ENCODE measurements at places on chromosomes 5 and 9. TPM values are rescaled to one million over a fixed set of nuclear protein-coding genes. Genes with fewer than 3 reads are reported as not detected.

DNA sequence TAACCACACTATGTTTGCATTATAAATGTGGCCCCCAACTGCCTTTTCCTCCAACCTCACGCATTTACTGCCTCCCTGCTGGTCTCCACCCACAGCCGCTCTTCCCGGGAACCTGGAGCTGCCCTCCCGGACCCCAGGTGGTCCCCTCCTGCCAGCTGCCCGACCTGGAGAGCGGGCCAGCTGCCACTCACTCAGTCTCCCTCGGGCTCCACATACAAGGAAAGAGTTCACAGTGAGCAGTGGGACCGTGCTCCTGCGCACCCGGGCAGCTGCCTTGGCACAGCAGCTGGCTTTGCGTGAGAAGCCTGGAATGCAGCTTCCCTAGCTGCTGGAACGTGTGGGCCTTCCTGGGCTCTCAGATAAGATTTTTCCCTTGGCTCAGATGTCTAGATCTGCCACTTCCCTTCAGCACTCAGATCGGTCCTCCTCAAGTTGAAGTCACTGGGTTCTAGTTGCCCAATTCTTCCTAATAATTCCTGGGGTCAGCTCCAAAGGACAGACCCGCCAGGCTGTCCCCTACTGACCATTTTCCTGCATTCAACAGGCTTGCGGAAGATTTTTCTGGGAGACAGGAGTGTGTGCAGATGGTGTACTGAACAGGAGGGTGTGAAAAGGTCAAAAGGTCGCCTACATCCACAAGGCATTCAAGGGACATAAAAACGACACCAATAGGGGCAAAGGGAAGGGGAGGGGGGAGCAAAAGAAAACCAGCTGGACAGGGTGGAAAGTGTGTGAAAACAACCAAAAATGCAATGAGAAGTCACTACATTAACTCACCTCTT is 69.1 kb downstream of the MYO10 start:
- H3K4me3 ChIP-seq: no peak overlapping the region
- DNase-seq: no peak
- H3K27me3 ChIP-seq: no peaks in the 10 kb centered on the region

DNA sequence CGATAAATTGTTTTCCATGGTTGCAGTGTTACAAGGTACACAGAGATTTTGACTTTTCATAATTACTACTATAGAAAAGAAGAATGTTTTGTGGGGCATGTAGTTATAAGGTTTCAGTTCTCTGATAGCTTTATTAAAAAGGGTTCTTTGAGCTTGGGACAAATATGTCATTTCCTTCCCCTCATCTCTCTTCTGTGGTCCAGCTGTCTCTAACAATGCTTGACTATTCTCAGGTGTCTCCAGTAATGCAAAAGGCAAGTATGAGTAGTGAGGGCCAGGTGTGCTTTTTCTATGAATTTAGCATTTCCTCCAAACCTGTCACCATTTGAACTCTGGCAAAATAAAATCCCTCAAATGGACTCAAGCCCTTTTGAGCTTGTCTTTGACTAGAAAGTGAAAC is 84.3 kb downstream of the SLF1 start:
- H3K27me3 ChIP-seq: no peaks in the 10 kb centered on the region
- H3K27ac ChIP-seq: no peak overlapping the region
- H3K4me3 ChIP-seq: no peak overlapping the region
- no peak for DNase-seq
- no peaks in the 10 kb centered on the region for H3K36me3 ChIP-seq

- DNase-seq: no peak
- no peaks in the 10 kb centered on the region for H3K27me3 ChIP-seq
- no peak overlapping the region for H3K4me3 ChIP-seq
Observed at GRCh38 chr5:54009828-54010227, 300.5 kb downstream of the ARL15 start.

DNA sequence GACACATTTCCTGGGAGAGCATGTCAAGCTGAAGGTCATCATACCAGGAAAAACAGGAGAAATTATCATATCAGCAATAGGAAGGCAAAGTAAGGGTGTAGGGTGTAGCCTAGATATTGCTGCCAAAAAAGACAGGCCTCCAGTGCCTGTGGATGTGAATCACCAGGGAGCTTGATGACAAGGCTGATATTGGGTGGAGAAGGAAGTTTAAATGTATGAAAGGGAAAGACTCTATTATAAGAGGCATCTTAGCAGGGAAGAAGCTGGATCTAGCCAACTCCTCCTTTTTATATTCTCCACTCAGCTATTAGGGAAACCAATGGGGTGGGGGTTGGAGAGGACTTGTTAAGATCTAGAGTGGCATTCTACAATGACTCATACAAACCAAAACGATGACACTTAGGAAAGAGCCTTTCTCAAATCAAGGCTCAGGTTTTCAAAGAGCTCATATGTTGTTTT is 13.4 kb upstream of the TXNDC8 start:
- H3K4me1 ChIP-seq: no peaks in the 10 kb centered on the region
- H3K36me3 ChIP-seq: no peaks in the 10 kb centered on the region
- no peak overlapping the region for H3K27ac ChIP-seq
- H3K27me3 ChIP-seq: no peaks in the 10 kb centered on the region
- no peak overlapping the region for H3K4me3 ChIP-seq
- no peak for DNase-seq

GRCh38 chr9:127451608-127451857 is 223 bp downstream of the LRSAM1 start:
- peak overlapping the region; percentile 75 for H3K4me3 ChIP-seq
- DNase-seq: no peak

The CARTPT gene
- 12.7 TPM for total RNA-seq

- peaks cover 6% of the 10 kb centered on the region for H3K4me1 ChIP-seq
- no peak within 1 kb of the TSS for H3K27ac ChIP-seq
- no peak for DNase-seq
- no peaks in the 10 kb centered on the region for H3K27me3 ChIP-seq
- H3K4me3 ChIP-seq: peak within 1 kb of the TSS; percentile 55
Observed at GRCh38 chr5:140925806-140926442, at the start of gene PCDHAC1. Gene PCDHAC1, plus strand, starts transcription at chr5:140926299. Its CDS starts 594 bp downstream, at chr5:140926893.

DNA sequence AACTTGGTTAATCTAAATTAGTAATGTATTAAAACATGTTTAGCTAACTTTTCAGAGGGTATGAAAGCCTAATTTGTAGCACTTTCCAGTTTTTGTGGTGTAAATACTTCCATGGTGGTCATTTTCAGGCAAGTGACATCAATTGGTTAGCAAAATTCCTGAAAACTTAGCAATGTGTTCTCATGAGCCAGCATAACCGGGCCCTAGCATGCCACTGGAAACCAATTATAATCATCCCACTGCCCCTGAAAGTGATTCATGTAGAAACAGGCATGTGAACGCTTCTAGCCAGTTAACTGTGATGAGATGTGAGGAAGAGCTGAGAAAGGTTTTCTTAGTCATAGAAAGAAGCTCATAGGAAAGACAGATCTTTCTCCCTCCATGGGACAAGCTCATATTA is 417.2 kb downstream of the TLR4 start:
- H3K4me3 ChIP-seq: no peak overlapping the region
- no peaks in the 10 kb centered on the region for H3K36me3 ChIP-seq
- no peaks in the 10 kb centered on the region for H3K27me3 ChIP-seq
- no peaks in the 10 kb centered on the region for H3K4me1 ChIP-seq
- no peak overlapping the region for H3K27ac ChIP-seq

The COL23A1 gene
- total RNA-seq: 4.3 TPM

GRCh38 chr5:15092801-15093200 is 221.2 kb upstream of the ANKH start:
- H3K4me3 ChIP-seq: no peak overlapping the region
- no peak overlapping the region for H3K27ac ChIP-seq
- no peaks in the 10 kb centered on the region for H3K36me3 ChIP-seq
- no peaks in the 10 kb centered on the region for H3K27me3 ChIP-seq
- H3K4me1 ChIP-seq: no peaks in the 10 kb centered on the region

- peaks cover 3% of the 10 kb centered on the region for H3K4me1 ChIP-seq
- peak overlapping the region; percentile 62 for H3K4me3 ChIP-seq
- H3K27ac ChIP-seq: no peak overlapping the region
- H3K36me3 ChIP-seq: no peaks in the 10 kb centered on the region
Observed at GRCh38 chr9:122228191-122228567, 578 bp downstream of the LHX6 start.

GRCh38 chr5:72693546-72694205 is 122.8 kb upstream of the TNPO1 start:
- H3K27ac ChIP-seq: no peak overlapping the region
- no peak overlapping the region for H3K4me3 ChIP-seq
- no peaks in the 10 kb centered on the region for H3K4me1 ChIP-seq
- H3K36me3 ChIP-seq: no peaks in the 10 kb centered on the region
- DNase-seq: no peak
- H3K27me3 ChIP-seq: no peaks in the 10 kb centered on the region

DNA sequence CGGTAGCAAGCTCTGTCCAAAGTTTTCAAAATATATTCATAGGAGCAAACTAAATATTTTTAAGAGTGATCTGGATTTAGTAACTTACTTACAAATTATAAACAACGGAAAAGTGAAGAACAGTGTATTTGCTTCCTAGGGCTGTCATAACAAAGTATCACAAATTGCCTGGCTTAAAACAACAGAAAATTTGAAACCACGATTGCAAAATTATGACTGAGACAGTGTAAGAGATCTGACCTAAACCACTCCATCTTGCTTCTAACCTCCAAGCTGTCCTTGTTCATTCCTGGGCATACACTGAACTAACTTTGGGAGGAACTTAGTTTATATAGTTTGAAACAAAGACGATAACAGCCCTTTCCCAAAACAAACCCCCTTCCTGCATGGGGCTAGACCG is 202.0 kb upstream of the CDH6 start:
- H3K27ac ChIP-seq: no peak overlapping the region
- no peak for DNase-seq
- H3K27me3 ChIP-seq: no peaks in the 10 kb centered on the region
- no peak overlapping the region for H3K4me3 ChIP-seq
- H3K36me3 ChIP-seq: no peaks in the 10 kb centered on the region

DNA sequence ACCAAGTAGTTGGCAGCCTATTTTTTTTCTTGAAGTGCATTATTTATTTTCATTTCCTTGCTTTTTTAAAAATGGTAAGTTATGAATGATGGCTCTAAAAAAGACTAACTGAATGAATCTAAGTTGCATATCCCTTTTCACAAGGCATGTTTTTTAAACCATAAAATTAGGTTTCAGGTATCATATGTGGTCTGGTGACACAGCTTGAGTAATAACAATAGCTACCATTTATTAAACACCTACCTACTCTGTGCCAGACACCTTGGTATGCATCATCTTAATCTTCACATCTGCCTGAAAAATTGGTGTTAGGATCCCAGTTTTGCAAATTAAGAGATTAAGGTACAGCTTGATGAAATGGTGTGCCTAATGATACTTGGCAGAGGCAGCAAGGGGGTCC is 4.3 kb upstream of the GABBR2 start:
- H3K4me1 ChIP-seq: no peaks in the 10 kb centered on the region
- H3K36me3 ChIP-seq: no peaks in the 10 kb centered on the region
- H3K4me3 ChIP-seq: no peak overlapping the region
- H3K27ac ChIP-seq: no peak overlapping the region

The GABRA1 gene
- not detected for total RNA-seq

The NTRK2 gene
- 23.8 TPM for total RNA-seq

DNA sequence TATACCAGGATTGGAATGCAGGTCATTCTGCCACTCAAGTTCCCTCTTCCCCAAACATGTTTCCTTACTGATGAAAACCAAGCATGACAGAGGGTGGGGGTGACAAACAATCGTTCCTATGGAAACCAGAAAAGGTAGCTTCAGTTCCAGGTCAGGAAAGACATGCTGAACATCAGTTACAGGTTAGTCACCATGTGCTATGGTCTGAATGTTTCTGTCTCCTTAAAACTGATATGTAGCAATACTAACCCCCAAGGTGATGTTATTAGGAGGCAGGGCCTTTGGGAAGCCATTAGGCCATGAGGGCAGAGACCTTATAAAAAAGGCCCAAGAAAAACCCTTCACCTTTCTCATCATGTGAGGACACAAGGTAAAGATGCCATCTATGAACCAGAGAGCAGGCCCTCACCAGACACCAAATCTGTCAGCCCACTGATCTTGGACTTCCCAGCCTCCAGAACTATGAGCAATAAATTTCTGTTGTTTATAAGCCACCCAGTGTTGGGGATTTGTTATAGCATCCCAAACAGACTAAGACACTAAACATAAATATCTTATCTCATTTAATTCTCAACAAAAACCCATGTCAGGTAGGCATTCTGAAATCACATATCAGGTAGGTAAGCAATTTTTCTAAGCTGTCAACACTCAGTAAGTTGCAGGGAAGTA is 15.7 kb upstream of the SH3RF2 start:
- H3K36me3 ChIP-seq: no peaks in the 10 kb centered on the region
- no peak overlapping the region for H3K4me3 ChIP-seq
- no peaks in the 10 kb centered on the region for H3K4me1 ChIP-seq
- H3K27me3 ChIP-seq: no peaks in the 10 kb centered on the region
- no peak overlapping the region for H3K27ac ChIP-seq

The PCDHGB2 gene
- total RNA-seq: 12.2 TPM

- H3K4me1 ChIP-seq: no peaks in the 10 kb centered on the region
- no peaks in the 10 kb centered on the region for H3K27me3 ChIP-seq
- no peak overlapping the region for H3K27ac ChIP-seq
- no peaks in the 10 kb centered on the region for H3K36me3 ChIP-seq
- no peak for DNase-seq
Observed at GRCh38 chr5:101783241-101784013, 512.7 kb downstream of the SLCO4C1 start.

DNA sequence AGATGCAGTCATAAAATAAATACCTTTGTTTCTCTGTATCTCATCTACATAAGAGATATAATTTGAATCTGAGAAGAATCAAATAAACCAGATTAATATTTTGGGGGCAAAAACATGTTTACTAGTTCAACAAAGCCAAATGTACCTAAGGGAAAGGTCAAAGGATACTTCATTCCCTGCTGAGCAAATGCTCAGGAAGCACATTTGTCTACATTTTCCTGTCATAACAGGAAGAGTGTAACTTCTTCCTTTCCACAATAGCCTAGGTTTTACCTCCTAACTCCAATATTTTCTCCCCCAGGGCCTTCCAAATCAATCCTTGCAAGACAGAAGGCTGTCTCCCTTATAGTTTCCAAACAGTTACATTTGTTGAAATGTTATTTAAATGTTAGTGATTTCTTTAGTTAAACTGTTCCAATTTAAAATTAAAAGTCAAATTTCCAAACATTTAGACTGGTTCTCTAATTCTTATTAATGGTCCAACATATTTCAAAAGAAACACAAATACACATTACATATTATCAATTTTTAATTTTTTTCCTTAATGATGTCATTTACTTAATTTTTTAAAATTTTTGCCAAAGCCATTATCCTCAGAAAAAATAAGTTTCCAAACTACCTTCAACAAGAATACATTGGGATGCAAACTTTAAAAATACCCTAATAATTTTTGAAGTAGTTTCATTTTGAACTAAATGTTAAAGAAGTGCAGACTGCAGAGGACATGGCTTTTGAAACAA is 67.8 kb downstream of the MEF2C start:
- no peak overlapping the region for H3K27ac ChIP-seq
- H3K4me1 ChIP-seq: peaks cover 36% of the 10 kb centered on the region
- H3K36me3 ChIP-seq: no peaks in the 10 kb centered on the region

The MEGF10 gene
- total RNA-seq: 0.11 TPM

The LECT2 gene
- total RNA-seq: not detected

All from ascending aorta (tissue), 2 donors.